ENCODE measurements at places on chromosomes 7 and 10. TPM values are rescaled to one million over a fixed set of nuclear protein-coding genes. Genes with fewer than 3 reads are reported as not detected.

DCLRE1C gene
- total RNA-seq, result 9.8 TPM

GDF10 gene
- total RNA-seq, result 0.12 TPM

TLX1 gene
- total RNA-seq, result not detected

CADPS2 gene
- not detected for total RNA-seq

WDR91 gene
- 10.6 TPM for total RNA-seq

FGFBP3 gene
- 1.2 TPM for total RNA-seq

WDR37 gene
- 16.0 TPM for total RNA-seq

ZNF862 gene
- total RNA-seq, result 17.6 TPM

ZNF12 gene
- total RNA-seq, result 13.3 TPM

ATG9B gene
- total RNA-seq, result 2.8 TPM

AOAH gene
- total RNA-seq, result 1.2 TPM

PNLIP gene
- not detected for total RNA-seq

TEX36 gene
- not detected for total RNA-seq

RAB19 gene
- 4.6 TPM for total RNA-seq

KCND2 gene
- not detected for total RNA-seq

PCLO gene
- not detected for total RNA-seq

SLC29A3 gene
- 1.2 TPM for total RNA-seq

ARPC1A gene
- total RNA-seq, result 47.7 TPM

GRCh38 chr7:25034136-25034535, 54.2 kb upstream of the OSBPL3 start:
- DNase-seq, result no peak

DNA sequence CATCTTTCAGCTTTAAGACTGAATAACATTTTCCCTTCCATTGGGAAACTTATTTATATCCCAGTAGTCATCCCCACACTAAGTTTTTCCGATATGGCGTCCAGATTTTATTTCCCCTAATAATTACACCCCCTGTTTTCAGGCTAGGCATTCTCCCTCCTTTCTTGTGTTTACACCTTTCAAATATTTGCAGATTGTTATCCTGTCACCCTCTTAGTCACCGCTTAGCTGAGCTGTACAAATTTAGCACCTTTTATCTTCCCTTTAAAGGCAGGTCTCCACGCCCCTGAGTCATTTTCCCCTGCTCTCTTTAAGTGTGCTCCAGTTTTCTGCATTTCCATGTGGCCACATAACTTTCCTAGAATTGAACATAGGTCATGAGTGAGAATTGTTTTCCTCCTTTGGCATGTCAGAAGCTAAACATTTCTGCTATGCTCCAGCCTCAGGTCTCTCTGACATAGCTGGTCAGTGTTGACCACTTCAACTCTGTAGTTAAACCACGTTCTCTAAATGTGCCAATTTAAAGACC, 47.4 kb downstream of the LRRC4 start:
- peak; percentile 14 for DNase-seq

DNA sequence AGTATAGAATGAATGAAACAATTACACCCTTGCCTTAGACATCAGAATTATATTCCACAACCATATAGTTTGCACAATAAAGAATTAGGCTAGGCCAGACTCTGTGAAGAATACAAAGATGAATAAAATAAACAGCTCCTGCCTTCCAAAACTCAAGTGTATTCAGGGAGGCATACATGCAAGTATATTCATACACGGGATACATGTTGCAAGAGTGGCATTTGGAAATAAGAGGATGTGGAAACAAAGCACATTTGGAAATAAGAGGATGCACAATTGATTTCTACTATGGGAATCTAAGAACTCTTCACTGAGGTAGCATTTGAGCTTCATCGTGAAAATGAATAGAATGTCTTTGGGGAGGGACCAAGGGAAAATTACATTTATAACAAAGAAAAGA, 27.0 kb upstream of the TMEM26 start:
- no peak for DNase-seq

- DNase-seq, result no peak
Observed at GRCh38 chr7:44791278-44792219, 4.9 kb upstream of the PPIA start.

- DNase-seq, result no peak
Observed at GRCh38 chr10:120926611-120927010, 75.4 kb downstream of the WDR11 start.

- no peak for DNase-seq
Observed at GRCh38 chr7:34449765-34450164, 208.3 kb upstream of the NPSR1 start.

GRCh38 chr7:153193144-153193595, 433.6 kb downstream of the ACTR3B start:
- DNase-seq, result peak; percentile 17

DNA sequence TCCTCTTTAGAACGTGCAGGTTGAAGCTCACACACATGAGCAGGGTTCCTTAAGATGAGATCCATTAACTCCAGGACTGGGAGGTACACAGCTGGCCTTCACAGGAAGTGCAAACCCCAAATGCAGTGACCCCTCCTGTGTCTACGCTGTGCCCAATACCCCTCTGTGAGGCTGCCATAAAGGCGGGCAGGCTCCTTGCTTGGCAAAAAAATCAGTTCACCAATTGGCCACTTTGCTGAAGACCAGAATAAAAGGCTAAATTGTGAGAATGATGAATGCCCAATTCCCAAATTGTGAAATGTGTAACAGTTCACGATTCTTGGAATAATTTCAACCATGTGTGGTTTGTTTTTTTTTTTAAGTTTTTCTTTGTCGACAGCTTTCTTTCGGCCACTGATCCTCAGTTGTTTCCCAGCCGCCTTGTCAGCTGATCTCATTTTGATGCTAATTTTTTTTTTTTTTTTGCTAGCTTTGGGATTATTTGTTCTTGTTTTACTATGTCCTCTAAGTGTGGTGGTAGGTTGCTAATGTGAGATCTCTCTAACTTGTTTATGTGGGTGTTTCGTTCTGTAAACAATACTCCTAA, 101.9 kb upstream of the PRSS58 start:
- no peak for DNase-seq

DNA sequence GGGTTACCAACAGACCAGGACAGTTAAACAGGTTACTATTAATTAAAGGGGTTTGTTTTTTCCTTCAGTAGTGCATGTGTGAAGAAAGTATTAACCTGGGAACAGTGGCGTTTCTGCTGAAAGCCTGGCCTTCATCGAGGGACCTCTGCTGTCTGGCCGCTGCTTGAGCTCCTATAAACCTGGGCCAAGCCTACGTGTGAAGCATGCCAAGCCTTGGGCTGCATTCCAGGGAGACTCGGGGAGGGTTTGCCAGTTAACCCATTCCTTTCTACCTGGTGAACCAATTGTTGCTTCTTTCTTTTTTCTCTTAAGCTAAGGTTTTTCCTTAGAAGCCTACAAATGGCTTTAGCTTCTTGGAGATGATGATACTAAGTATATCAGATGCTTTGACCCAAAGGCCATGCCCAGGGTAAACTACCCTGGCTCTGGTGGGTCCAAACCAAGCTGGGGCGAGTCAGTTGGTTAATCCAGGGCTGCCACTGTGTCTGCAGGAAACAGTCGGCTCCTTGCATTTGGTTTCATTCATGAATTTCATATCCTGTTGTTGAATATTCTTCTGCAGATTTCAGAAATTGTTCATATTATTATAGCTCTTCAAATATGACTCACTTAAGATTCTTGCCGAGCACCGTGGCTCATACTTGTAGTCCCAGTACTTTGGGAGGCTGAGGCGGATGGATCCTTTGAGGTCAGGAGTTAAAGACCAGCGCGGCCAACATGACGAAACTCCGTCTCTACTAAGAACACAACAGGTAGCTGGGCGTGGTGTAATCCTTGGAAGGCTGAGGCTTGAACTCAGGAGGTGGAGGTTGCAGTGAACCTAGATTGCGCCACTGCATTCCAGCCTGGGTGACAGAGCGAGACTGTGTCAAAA, 23.8 kb downstream of the PFKP start:
- peak; percentile 60 for DNase-seq

DNA sequence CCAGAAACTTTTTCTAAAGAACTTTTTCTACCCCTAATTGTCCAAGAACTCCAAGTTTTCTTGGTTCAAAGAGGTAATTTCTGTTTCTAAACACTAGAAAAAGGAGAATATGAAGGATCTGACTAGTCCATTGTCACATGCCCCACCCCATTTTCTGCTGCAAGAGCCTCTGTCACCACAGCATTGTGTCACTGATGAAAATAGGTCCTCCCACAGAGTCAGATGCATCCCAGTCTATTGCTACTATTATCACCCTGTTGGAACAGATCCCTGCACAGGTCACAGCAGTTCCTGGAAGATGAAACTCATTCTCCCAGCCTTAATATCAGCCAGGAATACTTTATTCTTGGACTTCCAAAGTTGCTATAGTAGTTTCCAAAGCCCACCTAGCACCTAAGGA, 7.5 kb upstream of the CFTR start:
- DNase-seq, result no peak

DNA sequence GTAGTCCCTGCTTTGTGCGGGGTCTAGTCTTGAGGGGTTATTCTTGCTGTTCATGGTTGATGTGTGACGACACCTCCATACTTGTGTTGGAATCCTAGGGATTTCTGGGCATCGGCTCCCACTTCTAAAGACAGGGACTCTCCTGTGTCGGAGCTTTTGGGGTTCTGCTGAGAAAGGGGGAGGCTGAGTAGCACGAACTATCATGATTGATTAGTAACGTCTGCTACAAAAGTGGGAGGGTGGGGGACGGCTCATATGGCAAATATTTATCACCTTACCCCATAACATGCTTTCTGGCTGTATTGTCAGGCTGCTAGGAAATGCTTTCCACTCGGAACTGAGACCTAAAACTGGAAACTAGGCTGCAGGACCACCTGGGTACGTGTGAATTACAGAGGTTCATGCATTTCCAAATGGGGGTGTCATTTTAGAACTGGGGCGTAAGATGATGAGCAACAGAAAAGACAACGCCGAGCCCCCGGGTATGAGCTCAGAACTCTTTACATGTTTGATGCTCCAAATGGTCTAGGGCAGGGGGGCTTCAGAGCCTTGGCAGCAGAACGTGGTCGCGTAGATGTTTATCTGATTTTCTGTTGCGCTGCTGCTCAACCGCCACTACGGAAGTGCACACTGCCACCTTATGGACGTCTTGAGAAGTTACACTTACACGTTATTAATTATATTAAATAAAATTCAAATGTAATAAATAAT, 15.1 kb upstream of the NME8 start:
- DNase-seq, result peak; percentile 57

GRCh38 chr10:84608126-84608525, 279.7 kb downstream of the CCSER2 start:
- no peak for DNase-seq

DNA sequence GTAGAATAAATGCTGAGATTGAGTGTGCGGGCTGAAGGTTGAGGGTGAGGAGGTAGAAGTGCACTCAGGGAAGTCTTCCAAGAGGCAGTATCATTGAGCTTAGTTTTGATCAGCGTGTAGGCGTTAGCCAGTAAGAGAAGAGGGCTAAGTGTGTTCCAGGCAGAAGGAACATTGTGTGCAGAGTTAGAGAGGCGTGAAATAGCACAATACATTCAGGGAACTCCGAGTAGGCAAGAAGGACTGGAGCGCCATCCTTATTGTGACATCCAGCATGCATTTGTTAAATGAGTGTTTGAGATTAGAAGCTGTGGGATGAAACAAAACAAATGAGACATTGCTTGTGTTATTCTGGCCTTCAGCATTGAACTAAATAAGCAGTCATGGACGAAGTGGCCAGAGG, 140.9 kb upstream of the MKLN1 start:
- DNase-seq, result no peak

DNA sequence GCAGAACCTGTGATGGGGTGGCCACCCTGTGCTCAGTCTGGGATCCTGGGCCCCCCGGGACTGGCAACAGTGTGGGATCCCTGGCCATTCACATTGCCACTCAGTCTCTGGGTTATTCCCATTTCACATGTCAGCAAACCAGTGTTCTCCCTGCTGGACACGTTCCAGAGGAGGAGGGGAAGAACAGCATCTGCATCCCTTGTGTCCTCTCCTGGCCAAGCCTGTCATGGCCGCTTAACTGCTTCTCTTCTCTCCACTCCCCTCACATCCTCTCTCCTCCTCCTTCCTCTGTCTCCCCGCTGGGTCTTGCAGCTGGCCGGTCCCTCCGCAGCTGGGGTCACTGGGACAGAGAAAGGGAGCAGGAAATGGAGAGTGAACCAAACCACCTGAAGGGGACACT, 74.4 kb downstream of the C10orf105 start:
- no peak for DNase-seq

DNA sequence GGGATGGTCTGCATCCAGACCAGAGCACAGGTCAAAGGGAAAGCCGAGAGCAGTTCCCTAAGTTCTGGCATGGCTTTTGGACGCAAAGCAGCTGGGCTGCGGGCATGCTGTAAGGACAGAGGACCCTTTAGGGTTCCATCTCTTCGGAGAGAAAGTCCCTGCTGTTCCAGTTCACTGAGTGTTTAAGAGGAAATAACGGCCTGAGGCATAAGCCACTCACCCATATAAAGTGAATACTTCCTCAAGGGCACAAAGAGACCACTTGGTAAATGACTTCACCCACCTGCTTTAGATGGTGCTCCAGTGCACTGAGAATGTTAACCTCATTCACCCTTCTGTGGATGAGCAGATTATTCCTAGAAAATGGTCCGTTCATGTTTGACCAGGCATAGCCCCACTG, 586.7 kb upstream of the GALNT17 start:
- DNase-seq, result no peak

GRCh38 chr10:95976362-95977229, 66.8 kb upstream of the CCNJ start:
- no peak for DNase-seq

DNA sequence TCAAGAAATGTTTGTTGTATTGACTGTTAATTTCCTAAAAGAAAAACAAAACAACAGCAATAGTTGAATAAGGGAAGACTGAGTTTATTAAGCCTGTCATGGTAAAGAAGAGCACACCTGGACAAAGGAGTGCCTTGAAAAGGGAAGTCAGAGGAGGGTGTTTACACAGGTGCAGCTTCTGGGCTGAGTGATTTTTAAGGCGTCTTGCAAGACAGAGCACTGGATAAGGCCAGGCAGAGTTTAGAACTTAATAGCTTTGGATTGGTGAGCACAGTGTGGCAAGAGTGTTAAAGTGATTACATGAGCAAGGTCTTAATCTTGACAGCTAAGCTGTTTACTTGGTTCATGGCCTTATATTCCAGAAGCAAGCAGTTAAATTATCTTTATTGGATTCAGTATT, 423.2 kb downstream of the CNTNAP2 start:
- no peak for DNase-seq

- DNase-seq, result no peak
Observed at GRCh38 chr7:226281-226895, 34.0 kb downstream of the FAM20C start.

- no peak for DNase-seq
Observed at GRCh38 chr7:66732439-66732838, 8.1 kb upstream of the RABGEF1 start.

Measured in activated naive CD4-positive, alpha-beta T cell treated with anti-CD3 and anti-CD28 coated beads for 36 hours (primary cell).